PC-3 (cell line): ENCODE measurements at places on chromosomes 1 and 21. TPM values are rescaled to one million over a fixed set of nuclear protein-coding genes. Genes with fewer than 3 reads are reported as not detected.

JUN gene
- total RNA-seq: 73.6 and 95.1 TPM in 2 replicates

BNIPL gene
- total RNA-seq: 0.51 and 2.4 TPM in 2 replicates

FCGR3B gene
- not detected in 2 replicates for total RNA-seq

OR10J1 gene
- total RNA-seq: not detected in 2 replicates

TCEA3 gene
- 18.7 and 23.6 TPM in 2 replicates for total RNA-seq

SPRR2E gene
- total RNA-seq: not detected in 2 replicates

LAPTM5 gene
- total RNA-seq: not detected in 2 replicates

MROH7 gene
- not detected in 2 replicates for total RNA-seq

SSR2 gene
- 282 and 293 TPM in 2 replicates for total RNA-seq

ATP8B2 gene
- total RNA-seq: 25.7 and 36.3 TPM in 2 replicates

HSD3B1 gene
- total RNA-seq: not detected in 2 replicates

HSPA6 gene
- total RNA-seq: 3.8 and 4.3 TPM in 2 replicates
